ENCODE measurements at places on chromosomes 5 and 9.

- DNase-seq, result no peak
These were observed 3.8 kb downstream of the EGR1 start for GRCh38 chr5:138468966-138469539.

DNA sequence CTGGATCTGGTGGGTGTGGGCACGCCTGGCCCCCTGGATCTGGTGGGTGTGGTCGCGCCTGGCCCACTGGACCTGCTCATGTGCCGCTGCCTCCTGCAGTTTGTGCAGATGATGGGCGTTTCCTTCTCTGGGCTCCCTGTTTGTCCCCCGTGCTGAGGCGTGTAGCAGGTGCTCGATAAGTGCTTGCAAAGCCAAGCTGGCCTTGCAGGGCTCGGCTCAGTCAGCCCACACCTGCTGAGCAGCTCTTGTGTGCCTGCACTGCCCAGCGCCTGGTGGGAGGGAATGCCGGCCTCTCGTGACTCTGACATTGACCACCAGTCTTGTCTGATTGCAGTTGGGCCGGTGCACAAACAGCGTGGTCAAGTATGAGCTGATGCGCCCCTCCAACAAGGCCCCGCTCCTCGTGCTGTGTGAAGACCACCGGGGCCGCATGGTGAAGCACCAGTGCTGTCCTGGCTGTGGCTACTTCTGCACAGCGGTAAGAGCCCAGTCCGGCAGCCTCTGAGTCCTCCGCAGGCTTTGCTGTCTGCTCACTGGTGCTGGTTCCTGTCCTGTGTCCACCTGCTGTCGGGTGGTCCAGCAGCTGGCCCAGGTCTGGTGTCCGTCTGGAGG is 102.7 kb upstream of the CACNA1B start:
- DNase-seq, result no peak

DNA sequence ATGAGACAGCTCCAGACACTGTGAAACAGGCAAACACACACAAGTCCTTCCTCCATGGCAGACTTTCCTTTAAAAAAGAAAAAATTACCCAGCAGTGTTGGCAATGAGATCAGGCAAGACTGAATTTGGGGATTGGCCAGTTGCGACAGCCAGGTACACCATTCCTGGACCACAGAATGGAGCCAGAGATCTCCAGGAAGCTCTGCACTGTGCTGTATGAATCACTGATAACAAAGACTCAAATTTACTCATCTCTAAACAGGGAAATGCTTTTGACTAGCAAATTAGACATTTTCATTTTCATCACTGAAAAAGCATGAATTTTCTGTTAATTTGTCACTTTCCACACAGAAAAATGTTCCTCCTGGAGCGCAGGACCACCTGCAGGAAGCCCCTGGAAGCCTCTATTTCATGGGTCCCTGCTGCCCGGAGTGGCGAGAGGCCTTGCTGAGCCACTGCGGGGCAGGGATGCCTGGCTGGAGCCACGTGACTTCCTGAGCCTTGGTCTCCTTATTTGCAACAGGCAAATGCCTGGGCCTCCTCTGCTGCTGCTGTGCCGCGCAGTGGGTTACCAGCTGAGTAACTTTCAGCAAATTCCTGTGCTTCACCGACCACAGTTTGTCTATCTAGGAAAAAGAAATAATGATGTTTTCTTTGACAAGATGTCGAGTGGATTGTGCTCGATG is 185.9 kb upstream of the ZNF618 start:
- DNase-seq, result no peak

GRCh38 chr5:93675460-93676450 is 65.6 kb downstream of the POU5F2 start:
- no peak for DNase-seq

DNA sequence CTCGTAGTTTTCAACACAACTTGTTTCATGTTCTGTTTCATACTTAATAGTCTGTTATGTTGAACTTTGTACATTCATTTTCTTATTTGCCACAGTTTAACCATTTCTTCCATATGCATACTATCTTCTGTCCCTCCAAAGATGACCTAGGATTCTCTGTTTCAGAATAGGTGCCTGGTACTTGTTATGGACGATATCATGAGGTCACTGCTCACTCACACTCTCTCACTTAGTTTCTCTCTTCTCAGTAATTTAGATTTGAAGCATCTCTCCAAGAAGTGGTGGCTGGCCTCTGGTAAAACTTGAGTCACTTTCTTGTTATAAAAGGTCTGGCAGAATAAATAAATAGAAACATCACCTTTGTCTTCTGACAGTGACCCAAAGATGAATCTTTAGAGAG is 28.4 kb downstream of the FBXO38 start:
- no peak for DNase-seq

GRCh38 chr5:66870708-66871107 is 274.5 kb downstream of the MAST4 start:
- DNase-seq, result no peak

GRCh38 chr5:172412724-172413286 is 41.5 kb downstream of the SH3PXD2B start:
- DNase-seq, result no peak

DNA sequence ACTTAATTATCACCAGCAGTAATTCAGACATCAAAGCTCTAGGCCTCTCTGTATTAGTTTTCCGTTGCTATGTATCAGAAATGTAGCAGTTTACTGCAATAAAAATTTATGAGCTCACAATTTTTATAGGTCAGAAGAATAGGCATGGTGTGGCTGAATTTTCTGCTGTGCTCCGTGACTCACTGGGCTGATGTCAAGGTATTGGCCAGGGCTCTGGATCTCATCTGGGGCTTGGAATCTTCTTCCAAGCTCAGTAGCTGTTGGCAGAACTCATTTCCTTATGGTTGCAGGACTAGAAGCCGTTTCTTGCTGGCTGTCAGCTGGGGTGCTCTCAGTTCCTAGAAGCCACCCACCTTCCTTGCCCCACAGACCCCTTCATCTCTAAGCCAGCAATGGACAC is 66.3 kb downstream of the PSAT1 start:
- no peak for DNase-seq

- no peak for DNase-seq
These were observed 169.6 kb upstream of the SNX2 start for GRCh38 chr5:122605236-122605635.

DNA sequence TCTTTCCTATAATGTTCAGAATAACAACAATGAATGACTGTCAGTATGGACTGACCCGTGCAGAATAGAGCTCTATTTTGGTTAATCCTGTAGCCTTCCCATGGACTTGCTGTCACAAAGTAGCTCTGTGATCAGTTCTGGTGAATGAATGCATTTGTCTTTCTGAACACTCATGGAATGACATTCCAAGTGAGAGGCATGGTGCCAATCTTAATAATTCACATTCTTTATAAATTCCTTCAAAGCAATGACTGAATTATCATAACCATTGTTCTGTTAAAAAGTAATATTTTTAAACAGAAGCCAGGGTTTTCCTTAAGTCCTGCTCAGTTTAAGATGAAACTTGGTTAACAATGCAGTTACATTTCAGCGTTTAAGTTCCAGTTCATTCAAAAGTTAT is 360.5 kb downstream of the ICE1 start:
- DNase-seq, result no peak

- no peak for DNase-seq
These were observed 379.0 kb upstream of the SLC30A5 start for GRCh38 chr5:68714810-68715209.

GRCh38 chr9:129408535-129409215 is 212.2 kb downstream of the C9orf50 start:
- no peak for DNase-seq

GRCh38 chr9:89412541-89412940 is 85.4 kb downstream of the SEMA4D start:
- DNase-seq, result no peak

DNA sequence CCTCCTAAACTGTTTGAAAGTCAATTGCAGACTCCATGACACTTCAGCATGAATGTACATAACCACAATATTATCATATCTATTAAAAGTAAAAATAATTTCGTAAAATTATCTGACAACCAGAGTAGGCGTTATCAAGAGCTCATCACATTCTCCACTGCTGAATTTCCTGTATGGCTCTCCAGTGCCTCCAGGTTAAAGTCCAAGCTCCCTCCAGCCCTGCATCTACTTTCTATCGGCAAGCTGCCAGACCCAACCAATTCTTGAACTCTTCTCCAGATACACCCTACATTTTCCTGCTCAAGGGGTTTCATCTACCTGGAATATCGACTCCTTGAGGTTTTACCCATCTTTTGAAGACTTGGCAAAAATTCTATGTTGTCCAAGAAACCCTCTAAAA is 74.5 kb upstream of the TBC1D2 start:
- no peak for DNase-seq

DNA sequence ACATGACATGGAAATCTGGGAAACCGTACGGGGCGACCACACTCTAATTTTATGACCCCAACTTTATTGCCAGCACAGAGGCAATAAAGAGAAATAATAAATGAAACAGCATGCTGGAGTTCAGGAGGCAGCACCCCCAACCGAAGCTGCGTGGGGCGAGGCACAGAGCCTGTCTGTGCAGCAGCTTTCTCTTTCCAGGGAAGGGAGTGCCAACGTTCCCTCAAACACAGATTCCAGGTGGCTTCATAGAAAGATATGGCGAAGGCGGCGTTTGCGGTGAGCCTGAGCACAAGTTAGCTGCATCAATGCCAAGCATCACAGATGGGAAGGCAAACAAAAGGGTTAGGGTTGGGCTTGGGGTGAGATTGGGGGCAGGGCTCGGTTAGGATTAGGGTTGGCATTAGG is 114.8 kb downstream of the HSD17B3 start:
- DNase-seq, result no peak

GRCh38 chr5:68368311-68369022 is 152.9 kb downstream of the PIK3R1 start:
- no peak for DNase-seq

- DNase-seq, result no peak
These were observed 218.2 kb downstream of the SLCO4C1 start for GRCh38 chr5:102077920-102078319.

DNA sequence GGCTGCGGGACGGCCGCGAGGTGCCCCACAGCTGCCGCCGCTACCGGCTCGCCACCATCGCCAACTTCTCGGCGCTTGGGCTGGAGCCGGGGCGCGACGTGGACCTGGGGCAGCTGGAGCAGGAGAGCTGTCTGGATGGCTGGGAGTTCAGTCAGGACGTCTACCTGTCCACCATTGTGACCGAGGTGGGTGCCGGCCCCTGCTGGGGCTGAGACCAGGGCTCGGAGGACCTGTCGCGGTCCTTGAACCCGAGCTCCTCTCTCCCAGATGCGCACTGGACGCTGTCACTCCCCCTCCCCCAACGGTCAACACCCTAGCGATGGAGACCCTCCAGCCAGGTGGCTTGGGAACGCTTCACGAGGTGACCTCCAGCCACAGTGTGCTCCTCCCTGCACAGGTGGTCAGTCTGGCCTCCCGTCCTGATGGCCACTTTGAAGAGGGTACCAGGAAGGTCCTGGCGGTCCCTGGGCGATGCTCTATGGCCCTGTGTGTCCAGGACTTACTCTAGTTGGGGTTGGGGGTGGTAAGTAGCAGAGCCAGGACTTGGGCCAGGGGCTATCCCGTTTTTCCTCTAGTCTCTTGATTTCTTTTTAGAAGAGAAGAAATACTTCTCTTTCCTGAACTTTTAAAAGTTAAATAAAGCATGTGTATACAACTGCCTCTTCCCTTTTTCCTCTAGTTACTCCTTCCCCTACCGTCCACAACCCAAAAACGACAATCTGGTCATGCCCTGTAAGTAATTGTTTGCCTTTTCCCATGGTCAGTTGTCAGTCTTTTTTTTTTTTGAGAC is 866 bp downstream of the SLC22A5 start:
- DNase-seq, result no peak

- DNase-seq, result no peak
These were observed 502.0 kb downstream of the CDH12 start for GRCh38 chr5:22351178-22351577.

Data from 8988T (cell line).